Tongue (tissue), 3 donors: ENCODE measurements at places on chromosomes 6 and 20. TPM values are rescaled to one million over a fixed set of nuclear protein-coding genes. Genes with fewer than 3 reads are reported as not detected.

Gene CD93
- 112 TPM for total RNA-seq

Gene B3GALT4
- 4.6 TPM for total RNA-seq

Gene STK38
- 30.5 TPM for total RNA-seq

Gene NR2E1
- total RNA-seq: not detected

Gene KIF25
- total RNA-seq: 0.82 TPM

Gene STMN3
- 15.6 TPM for total RNA-seq

Gene ABT1
- total RNA-seq: 15.7 TPM

Gene DAAM2
- total RNA-seq: 37.2 TPM

Gene HDDC2
- total RNA-seq: 43.6 TPM

Gene SLC16A10
- 32.2 TPM for total RNA-seq
